ENCODE measurements at places on chromosomes 7 and 10. TPM values are rescaled to one million over a fixed set of nuclear protein-coding genes. Genes with fewer than 3 reads are reported as not detected.

- DNase-seq, result no peak
These were observed 3.1 kb upstream of the CAPZA2 start for GRCh38 chr7:116859323-116859722.

DNA sequence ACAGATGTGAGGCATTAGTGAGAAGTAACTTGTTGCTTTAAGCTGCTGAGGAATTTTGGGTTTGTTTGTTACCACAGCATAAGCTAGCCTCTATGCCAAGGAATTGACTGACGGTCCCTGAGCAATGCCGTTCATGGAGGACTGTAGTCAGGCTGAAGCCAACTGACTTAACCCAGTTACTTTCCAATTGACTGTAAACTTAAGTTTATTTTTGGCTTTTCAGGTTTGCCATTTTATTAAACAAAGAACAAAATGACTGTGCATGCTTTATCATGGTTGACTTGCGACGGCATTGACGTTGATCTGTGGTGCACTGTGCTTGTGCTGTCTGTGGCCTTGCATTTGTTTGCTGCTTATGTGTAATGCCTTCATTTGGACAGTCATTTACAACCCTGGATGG, 53.5 kb downstream of the DNAJB9 start:
- no peak for DNase-seq

DNA sequence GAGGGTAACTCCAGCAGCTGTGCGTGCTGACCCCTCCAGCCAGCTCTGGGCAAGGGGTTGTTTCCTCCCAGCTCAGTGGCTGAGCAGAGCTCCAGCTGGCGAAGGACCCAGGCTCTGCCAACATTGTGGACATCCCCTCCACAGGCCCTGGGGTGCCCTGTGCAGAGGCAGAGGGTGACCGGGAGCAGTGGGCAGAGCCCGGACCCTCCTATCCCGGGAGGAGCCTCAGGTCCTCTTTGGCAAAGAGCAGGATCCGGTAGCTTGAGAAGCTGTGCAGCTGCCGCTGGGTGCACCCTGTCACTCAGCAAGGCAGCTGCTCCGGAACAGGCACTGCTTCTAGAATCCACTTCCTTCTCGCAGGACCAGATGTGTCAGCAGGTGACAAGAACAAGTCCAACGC, 175.9 kb downstream of the EBF3 start:
- no peak for DNase-seq

DNA sequence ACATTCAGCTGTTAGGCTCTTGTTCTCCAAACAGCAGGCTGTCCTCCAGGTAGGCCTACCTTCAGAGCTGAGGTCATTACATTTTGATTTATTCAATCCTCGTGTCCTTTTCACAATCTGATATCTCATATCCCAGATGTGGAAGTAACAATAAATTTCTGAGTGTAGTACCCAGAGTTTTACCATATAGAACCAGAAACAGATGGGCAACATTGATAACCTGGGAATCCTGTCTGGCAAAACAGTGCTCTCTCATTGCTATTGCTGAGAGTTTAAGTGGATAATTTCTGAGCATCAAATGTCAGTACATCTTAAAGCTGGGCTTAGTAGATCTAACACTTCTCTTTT, 1007.8 kb downstream of the REEP3 start:
- no peak for DNase-seq

- DNase-seq, result no peak
These were observed 181.3 kb downstream of the TAX1BP1 start for GRCh38 chr7:27921081-27921836.

DNA sequence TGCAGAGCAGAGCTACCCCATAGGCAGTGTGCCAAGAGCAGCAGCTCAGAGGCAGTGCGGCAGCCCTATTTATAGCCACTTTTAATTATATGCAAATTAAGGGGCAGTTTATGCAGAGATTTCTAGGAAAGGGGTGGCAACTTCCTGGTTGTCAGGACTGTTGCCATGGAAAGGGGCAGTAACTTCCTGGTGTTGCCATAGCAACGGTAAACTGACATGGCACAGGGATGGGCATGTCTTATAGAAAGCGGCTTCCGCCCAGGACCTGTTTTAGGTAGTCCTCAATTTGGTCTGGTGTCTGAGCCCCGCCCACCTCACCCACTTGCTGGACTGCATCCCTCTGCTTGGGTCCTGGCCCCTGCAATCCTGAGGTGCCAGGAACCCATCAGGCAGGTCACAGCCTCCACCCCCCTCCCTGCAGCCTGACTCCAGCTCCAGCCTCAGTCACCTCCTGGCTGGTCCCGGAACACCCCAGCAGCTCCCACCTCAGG, 115.8 kb downstream of the TMEM130 start:
- no peak for DNase-seq

DNA sequence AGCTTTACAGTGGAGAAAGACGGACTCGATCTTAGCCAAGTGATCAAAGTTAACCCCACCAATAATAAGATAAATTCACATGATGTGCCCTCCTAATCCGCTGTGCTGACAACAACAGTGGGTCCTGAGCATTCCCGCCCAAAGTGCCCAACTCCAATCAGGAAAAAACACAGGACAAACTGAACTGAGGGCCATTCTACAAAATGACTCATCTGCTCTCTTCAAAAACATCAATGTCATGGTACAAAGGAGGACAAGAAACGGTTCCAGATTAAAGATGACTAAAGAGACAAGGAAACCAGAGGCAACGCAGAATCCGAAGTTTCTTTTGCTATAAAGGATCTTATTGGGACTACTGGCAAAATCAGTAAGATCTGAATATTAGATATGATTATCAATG, 79.4 kb downstream of the CTBP2 start:
- DNase-seq, result no peak

DNA sequence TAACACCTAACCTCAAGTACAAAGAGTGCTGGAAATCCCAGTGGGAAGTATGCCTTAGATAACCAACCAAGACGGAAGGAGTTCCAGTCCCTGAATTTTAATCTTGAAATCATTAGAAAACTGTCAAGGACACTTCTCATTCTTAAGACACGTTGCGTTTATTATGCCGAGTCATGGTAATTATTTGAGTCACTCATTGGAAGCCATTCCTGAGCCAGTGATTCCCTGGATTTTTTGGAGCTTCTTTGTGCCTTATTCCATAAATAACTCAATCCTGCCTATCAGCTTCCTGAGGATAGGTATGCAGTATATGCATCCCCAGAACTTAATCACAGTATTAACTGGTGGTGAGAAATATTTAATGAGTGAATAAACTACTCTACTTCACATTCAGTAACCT, 77.4 kb downstream of the PPP1R17 start:
- no peak for DNase-seq

Gene SPDYE1
- not detected for total RNA-seq

Gene SMIM30
- total RNA-seq, result 32.2 TPM
